ENCODE measurements at places on chromosomes 2 and 18. TPM values are rescaled to one million over a fixed set of nuclear protein-coding genes. Genes with fewer than 3 reads are reported as not detected.
A peak's percentile ranks its signal among the peaks of the same experiment; 100 is the strongest.

- DNase-seq: peak; percentile 85
These were observed 534 bp upstream of the SOCS6 start for GRCh38 chr18:70288171-70288850.

The MAB21L4 gene
- not detected for total RNA-seq

DNA sequence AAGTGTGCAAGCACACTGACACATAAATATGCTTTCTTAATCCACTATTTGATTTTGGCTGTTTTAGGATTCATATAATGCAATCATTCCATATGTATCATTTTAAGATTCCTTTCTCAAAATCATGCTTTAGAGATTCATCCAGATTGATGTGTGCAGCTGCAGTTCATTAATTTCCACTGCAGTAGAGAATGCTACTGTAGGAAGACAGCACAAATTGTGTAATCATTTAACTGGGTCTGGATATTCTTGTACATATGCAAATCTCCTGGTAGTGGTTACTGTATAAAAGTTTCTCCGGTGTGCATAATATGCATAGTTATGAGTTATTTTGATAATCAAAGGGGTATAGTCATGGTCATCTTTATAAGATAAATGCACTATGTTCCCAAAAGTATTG lies 502.5 kb upstream of the ACVR2A start:
- no peak for DNase-seq

DNA sequence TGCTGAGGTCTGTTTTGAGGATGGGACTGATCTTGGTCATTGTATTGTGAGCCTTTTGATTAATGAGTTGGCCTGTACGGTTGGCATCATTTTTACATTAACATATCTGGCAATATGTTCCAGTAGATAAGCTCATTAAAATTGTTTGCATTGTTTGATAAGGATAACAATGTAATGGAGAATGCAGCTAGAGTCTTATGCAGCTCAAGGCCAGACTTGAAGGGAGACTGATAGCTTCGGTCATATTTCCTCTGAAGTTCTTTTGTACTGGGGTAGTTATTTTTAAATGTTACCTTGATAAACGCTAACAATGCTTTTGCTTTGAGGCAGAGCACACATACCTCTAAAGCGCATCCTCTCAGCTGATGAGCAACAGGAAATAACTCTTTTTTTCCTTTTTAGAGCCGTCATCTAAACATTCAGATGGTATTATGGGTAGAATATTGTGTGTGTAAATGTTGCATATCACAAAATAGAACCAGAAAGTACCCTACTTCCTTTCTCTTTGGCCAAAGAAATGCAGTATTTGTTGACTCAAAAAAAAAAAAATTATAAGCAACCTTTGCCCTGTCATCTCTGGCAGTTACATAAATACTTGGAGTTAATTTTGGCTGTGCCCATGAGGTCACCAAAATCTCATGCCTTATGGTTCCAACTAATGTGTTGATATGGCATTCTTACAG lies 1.3 kb downstream of the MAPRE2 start:
- DNase-seq: no peak

GRCh38 chr2:101751875-101752619 lies 54.5 kb downstream of the MAP4K4 start:
- no peak for DNase-seq

DNA sequence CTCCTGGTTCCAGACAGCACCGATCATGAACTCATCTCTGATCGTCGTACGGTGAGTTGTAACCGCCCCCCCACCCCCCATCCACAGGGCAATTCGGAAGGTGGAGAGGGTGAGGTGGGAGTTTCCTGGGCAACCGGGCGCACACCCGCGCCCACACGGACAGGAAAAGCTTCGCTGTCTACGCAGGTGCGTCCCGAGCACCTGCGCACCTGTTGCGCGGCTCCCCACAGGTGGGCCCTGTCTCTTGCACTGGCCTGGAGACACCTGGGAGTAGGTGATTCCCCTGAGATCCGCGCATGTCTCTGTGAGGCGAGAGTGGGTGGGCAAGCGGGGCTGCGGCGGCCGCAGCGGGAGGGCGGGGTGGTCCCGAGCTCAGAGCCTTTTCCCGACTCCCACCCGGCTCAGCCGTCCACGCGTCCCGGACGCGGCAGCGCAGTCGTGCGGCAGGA lies 459 bp upstream of the ATP6V1C2 start:
- no peak for DNase-seq

DNA sequence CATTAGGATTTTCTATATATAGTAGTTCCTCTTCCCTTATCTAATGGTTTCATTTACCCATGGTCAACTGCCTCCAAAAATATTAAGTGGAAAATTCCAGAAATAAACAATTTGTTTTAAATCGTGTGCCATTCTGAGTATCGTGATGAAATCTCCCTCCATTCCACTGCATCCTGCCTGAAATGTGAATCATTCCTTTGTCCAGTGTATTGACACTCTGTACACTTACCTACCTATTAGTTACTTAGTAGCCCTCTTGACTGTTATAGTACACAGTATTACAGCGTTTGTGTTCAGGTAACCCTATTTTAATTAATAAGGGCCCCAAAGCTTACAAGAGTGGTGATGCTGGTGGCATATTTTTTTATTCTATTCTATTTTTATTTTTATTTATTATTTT lies 26.2 kb downstream of the TAF4B start:
- no peak for DNase-seq

- DNase-seq: no peak
These were observed 6.7 kb downstream of the WDR43 start for GRCh38 chr2:28901202-28901601.

- no peak for DNase-seq
These were observed 474 bp upstream of the CERKL start for GRCh38 chr2:181657379-181657778.

DNA sequence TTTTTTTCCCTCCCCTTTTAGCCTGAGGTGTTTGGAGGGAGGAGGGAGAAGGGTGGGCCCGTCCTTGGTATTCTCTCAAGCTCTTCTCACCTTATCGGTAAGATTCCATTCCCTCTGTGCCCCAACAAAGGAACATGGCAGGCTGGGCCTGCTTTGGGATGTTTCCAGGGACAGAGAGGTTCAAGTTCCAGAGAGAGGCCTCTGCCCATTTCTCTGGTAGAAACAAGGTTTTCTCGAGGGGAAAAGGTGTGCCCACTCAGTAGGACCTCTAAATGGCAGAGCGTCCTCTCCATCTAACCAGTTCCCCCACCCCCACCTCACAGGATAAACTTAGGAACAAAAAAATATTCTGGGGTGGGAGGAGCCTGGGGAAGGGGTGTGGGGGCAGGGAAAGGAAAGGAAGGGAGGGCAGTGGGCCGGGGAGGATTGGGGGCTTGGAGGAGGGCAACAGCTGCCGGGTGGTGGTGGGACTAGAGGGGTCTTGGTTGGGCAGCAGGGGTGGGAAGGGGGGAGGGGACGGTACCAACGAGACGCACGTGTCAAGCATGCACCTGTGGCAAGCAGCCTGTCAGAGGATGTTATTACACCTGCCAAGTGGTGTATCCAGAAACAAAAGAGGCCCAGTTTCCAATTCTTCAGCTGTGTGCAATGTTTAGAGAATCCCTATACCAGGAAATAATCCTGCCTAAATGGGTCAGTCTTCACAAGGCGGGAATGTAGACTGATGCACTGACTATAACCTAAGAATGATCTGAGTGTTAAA lies 2.1 kb downstream of the PCBP1 start:
- DNase-seq: no peak

DNA sequence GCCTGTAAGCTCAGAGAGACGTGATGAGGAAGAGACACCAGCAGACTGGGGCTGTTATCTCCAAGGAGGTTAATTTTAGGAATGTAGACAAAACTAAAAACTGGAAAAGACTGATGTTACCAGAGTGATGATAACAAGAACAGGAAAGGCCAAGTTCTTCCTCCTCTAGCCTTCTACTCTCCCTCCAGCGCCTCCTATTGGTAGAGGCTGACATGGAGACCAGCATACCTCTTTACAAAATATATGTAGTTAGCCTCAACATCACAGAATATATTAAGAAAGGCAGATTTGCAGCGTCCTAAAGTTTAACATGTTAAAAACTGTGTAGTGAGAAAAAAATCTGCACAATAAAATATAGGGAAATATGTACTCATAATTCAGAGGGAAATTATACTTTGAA lies 66.0 kb downstream of the TCF4 start:
- no peak for DNase-seq

GRCh38 chr2:19203866-19204265 lies 154.6 kb downstream of the OSR1 start:
- no peak for DNase-seq

DNA sequence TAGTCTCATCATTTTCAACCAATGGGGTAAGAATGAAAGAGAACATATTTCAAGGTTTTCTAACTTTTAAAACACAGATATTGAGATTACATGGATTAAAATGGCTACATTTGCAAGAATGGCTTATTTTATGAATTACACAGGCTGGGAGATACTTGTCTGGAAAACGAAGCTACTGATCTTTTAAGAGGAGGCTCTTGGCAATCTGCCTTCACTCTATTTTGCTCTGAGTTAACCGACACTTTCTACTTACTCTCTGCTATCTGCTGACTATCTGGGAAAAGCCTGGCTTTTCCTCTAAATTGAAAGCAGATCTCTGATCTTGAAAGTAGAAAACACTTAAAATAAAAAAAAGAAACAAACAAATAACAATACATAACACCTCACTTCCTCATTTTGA lies 325.4 kb upstream of the LINC00305 start:
- DNase-seq: no peak

All from posterior vena cava (tissue), 2 donors.